Osteocyte (in vitro differentiated cells): ENCODE measurements at places on chromosomes 2 and 18.

GRCh38 chr2:67651565-67651964, 254.4 kb downstream of the ETAA1 start:
- no peak for DNase-seq

GRCh38 chr2:24548058-24548457, 57.0 kb downstream of the NCOA1 start:
- DNase-seq: no peak

- no peak for DNase-seq
Measured at GRCh38 chr2:220194630-220195584, 567.5 kb downstream of the SLC4A3 start.

- DNase-seq: no peak
Measured at GRCh38 chr2:120818441-120818920, 82.8 kb downstream of the GLI2 start.

GRCh38 chr2:236168110-236169080, at the start of gene GBX2:
TSS of gene GBX2 (minus strand) at chr2:236168386. CDS start at chr2:236167971, 415 bp downstream.
- DNase-seq: peak; percentile 96

DNA sequence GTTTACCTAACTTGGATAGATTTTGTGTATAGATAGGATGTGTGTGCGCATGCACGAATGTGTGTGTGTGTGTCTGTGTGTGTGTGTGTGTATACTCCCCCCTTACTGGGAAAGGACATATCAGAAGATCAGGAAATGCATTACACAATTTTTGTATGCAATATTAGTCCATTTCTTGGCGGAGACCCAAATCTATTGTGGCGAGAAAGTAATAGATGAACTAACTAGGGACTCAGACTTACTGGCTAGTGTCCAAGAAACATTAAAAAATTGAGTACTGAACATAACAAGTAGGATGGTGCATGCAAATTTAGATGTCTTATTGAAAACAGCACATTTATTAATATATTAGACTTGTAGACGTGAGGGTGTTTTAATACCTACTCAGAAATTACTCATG, 1036.5 kb upstream of the FANCL start:
- DNase-seq: no peak

GRCh38 chr2:8803658-8804379, 33.6 kb downstream of the KIDINS220 start:
- no peak for DNase-seq

DNA sequence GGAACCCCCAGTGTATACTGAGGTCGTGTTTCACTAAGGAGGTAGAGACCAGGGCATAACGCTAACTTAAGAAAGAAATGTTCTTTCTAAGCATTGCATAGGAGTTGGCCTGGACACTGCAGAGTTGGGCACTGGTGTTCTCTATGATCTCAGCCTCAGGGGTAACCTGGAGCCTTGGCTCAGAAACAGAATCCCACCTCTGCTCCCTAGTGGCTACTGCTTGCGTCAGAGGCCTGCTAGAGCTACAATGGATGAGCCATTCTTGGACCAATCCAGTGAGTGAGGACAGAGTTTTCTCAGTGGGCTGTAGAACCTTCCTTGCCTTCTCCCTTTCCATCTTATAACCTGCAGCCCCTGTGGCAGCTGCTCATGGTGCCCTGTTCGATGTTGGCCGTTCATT, 324.4 kb upstream of the CELF4 start:
- DNase-seq: no peak

DNA sequence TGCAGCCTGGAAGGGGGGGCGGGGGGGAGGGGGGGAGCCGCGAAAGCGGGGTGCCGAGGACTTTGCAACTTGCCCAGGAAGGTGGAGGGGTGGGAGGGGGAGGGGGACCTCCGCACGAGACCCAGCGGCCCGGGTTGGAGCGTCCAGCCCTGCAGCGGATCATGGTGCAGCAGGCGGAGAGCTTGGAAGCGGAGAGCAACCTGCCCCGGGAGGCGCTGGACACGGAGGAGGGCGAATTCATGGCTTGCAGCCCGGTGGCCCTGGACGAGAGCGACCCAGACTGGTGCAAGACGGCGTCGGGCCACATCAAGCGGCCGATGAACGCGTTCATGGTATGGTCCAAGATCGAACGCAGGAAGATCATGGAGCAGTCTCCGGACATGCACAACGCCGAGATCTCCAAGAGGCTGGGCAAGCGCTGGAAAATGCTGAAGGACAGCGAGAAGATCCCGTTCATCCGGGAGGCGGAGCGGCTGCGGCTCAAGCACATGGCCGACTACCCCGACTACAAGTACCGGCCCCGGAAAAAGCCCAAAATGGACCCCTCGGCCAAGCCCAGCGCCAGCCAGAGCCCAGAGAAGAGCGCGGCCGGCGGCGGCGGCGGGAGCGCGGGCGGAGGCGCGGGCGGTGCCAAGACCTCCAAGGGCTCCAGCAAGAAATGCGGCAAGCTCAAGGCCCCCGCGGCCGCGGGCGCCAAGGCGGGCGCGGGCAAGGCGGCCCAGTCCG, 540 bp downstream of the SOX11 start:
- no peak for DNase-seq
